ENCODE measurements at places on chromosomes 16 and 17. TPM values are rescaled to one million over a fixed set of nuclear protein-coding genes. Genes with fewer than 3 reads are reported as not detected.

NEUROD2 gene
- total RNA-seq: 74.5 TPM

TRPV2 gene
- total RNA-seq: 0.98 TPM

USP6 gene
- under 0.01 TPM for total RNA-seq

ABCC12 gene
- total RNA-seq: 0.25 TPM

SAT2 gene
- 39.6 TPM for total RNA-seq

ACE gene
- total RNA-seq: 4.4 TPM

ST6GALNAC1 gene
- 2.5 TPM for total RNA-seq

All from temporal lobe (tissue), 4 donors.